ENCODE measurements at places on chromosomes 13 and 19.

DNA sequence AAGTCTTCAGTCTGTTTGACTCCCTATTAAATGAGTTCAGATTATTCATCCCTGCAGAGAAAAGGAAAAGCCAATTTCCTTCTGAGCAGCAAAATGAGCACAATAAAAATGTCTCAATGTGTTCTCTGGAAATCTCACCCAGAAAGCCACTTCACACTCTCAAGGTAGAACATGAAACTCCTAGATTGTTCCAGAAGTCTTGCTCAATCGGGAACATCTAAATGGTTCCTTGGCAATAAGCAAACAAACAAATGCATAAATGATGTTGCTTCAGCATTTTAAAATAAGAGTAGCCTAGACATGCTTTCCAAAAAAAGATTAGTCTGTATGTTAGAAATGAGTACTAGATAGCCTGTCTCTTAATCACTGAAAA is 59.7 kb upstream of the TNFRSF19 start:
- no peak for DNase-seq

GRCh38 chr19:54203151-54203611 is 2.5 kb downstream of the RPS9 start:
- peak; percentile 59 for DNase-seq

- no peak for DNase-seq
Observed at GRCh38 chr19:45598267-45599001, 3.6 kb downstream of the GPR4 start.

DNA sequence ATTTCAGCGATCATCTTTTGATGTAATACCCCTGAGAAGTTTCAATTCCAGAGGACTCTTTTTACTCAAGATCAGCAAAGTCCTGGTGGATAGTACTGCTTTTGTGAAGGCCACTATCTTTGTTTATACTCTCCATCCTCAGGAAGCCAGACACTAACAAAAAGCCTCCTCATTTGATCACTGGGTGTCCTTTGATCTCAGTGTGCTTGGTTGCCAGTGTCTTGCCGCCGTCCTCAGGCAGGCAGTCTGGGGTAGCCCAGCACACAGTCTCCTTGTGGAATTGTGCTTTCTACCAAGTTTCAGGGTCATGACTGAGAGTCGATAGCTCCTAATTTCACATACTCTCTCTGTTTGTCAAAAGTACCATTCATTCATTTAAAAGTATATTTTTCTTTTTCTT is 762.2 kb downstream of the EFNB2 start:
- DNase-seq: no peak

Data from stomach (tissue), 19 donors.